ENCODE measurements at places on chromosomes 12 and 14. TPM values are rescaled to one million over a fixed set of nuclear protein-coding genes. Genes with fewer than 3 reads are reported as not detected.

The CCDC196 gene
- not detected for polyA plus RNA-seq

The CLEC2A gene
- not detected for polyA plus RNA-seq

The C12orf56 gene
- polyA plus RNA-seq = 0.09 TPM

The A2ML1 gene
- 18.8 TPM for polyA plus RNA-seq

The TEAD4 gene
- polyA plus RNA-seq = 18.6 TPM

The PAPOLA gene
- 97.4 TPM for polyA plus RNA-seq

The MYL2 gene
- 0.26 TPM for polyA plus RNA-seq

The TBC1D30 gene
- polyA plus RNA-seq = 0.49 TPM

The FGF6 gene
- not detected for polyA plus RNA-seq

The DTD2 gene
- 21.8 TPM for polyA plus RNA-seq

The TROAP gene
- 23.0 TPM for polyA plus RNA-seq

The C14orf180 gene
- not detected for polyA plus RNA-seq

The WASHC3 gene
- polyA plus RNA-seq = 49.7 TPM

The PSME1 gene
- polyA plus RNA-seq = 83.9 TPM

The TSPAN11 gene
- 0.06 TPM for polyA plus RNA-seq

The SMAGP gene
- 47.6 TPM for polyA plus RNA-seq

The DBX2 gene
- polyA plus RNA-seq = not detected

The OVCH1 gene
- 0.05 TPM for polyA plus RNA-seq

The ZC2HC1C gene
- 0.94 TPM for polyA plus RNA-seq

The ANKRD33 gene
- polyA plus RNA-seq = not detected

The MBIP gene
- polyA plus RNA-seq = 9.1 TPM

The LRP1-AS gene
- polyA plus RNA-seq = not detected

The LRRC10 gene
- not detected for polyA plus RNA-seq

The MYH6 gene
- polyA plus RNA-seq = not detected

The NPFF gene
- polyA plus RNA-seq = not detected

The C3AR1 gene
- polyA plus RNA-seq = 0.25 TPM

The ADAM21 gene
- polyA plus RNA-seq = 0.71 TPM

The ERH gene
- 142 TPM for polyA plus RNA-seq

The RDH5 gene
- polyA plus RNA-seq = 2.1 TPM

The PTGER2 gene
- polyA plus RNA-seq = 4.2 TPM

The SOX5 gene
- not detected for polyA plus RNA-seq

The WNT5B gene
- 10.4 TPM for polyA plus RNA-seq

The VWF gene
- polyA plus RNA-seq = 0.07 TPM

The HPD gene
- 0.03 TPM for polyA plus RNA-seq

The ACOT4 gene
- 0.41 TPM for polyA plus RNA-seq

The CCDC85C gene
- polyA plus RNA-seq = 15.1 TPM

The AICDA gene
- polyA plus RNA-seq = not detected

The PTGR2 gene
- polyA plus RNA-seq = 2.8 TPM

The OR10G3 gene
- not detected for polyA plus RNA-seq

The ESYT1 gene
- polyA plus RNA-seq = 236 TPM

The TAS2R20 gene
- 0.10 TPM for polyA plus RNA-seq

The RNASE2 gene
- polyA plus RNA-seq = not detected

The METTL3 gene
- 69.3 TPM for polyA plus RNA-seq

The P3H3 gene
- polyA plus RNA-seq = 1.3 TPM

The CPNE8 gene
- 7.1 TPM for polyA plus RNA-seq

The TAS2R46 gene
- not detected for polyA plus RNA-seq

The KLRB1 gene
- not detected for polyA plus RNA-seq

The ASCL1 gene
- not detected for polyA plus RNA-seq

The PMEL gene
- 1.4 TPM for polyA plus RNA-seq

The DERA gene
- polyA plus RNA-seq = 30.6 TPM

The NABP2 gene
- 61.2 TPM for polyA plus RNA-seq

All from mammary epithelial cell (primary cell).